H1 (cell line): ENCODE measurements at places on chromosomes 6 and 20. TPM values are rescaled to one million over a fixed set of nuclear protein-coding genes. Genes with fewer than 3 reads are reported as not detected.

ENPP3 gene
- 0.11 TPM in 1 of 2 replicates, not detected in the other for polyA plus RNA-seq

- DNase-seq = no peak
Observed at GRCh38 chr6:159098636-159099106, 53.9 kb upstream of the TAGAP start.

DNA sequence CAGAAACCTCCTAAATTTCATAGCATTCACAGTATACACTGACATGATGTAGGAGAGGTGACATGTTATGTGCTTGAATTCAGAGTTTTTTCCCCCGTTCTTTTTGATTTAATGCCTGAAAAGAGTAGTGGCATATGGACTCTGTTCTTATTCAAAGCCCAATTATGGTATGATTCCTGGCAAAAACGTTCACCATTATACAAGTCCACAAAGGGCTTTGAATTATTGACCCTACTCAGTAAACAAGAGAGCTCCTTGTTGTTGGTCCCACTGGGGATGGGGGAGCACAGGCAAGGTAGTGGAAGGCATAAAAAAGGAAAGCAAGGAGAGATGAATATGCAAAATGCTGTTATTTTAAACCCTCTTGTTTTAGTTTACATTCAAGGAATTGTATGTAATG lies 136.0 kb upstream of the AHI1 start:
- no peak for DNase-seq

GRCh38 chr20:36606158-36607066 lies 833 bp downstream of the RAB5IF start:
- DNase-seq = no peak

DNA sequence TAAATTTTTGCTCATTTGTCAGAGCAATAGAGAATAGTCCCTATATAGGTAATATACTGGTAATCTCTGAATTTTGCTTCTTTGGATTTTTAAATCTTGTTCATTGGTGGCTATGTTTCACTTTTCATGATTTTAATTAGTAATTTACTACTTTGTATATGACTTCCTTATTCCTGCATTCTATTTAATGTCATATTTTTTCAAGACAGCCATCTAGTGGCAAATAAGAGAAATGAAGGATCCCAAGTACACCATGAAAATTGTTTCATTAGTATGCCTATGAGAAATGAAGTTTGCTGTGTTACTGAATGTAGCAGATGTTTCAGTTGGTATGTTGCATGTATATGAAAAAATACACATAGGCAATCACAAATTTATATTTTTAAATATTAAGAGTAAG lies 82.4 kb downstream of the ZNF292 start:
- no peak for DNase-seq

GRCh38 chr6:127188744-127189143 lies 70.3 kb downstream of the RSPO3 start:
- no peak for DNase-seq

DNA sequence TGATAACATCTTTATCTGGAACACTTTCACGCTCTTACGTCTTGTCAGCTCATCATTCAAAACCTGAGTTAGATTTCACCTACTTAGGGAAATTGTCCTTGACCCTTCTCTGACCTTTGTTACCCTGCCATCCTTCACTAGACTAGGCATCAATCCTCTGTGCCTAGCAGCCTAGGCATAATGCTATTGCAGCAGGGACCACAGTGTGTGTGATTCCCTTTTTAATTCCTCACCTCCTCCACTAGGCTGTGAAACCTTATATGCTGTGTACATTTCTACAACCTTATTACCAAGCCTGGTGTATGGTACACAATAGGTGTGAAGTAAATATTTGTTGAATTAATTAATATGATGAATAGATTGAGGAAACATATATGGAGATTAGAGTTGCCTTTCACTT lies 66.7 kb upstream of the DEFB112 start:
- DNase-seq = no peak

DNA sequence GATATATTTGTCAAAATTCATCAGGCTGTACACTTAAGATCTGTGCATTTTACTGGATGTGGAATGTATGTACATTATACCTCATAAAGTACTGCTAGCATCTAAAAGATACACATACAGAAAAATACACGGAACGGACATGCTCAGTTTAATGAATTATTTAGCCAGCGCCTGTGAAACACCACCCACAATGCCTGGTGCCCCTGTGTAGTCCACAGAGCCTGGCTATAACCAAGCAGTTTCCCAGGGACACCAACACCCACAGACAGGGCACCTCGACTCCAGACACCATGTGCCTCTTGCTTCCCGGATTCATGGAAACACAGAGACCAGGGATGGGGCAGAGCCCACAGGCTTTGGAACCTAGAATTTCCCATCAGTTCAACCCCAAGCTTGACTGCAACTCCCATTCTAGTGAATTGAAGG lies 17.4 kb upstream of the ARMC12 start:
- no peak for DNase-seq

- no peak for DNase-seq
Observed at GRCh38 chr6:169204167-169204566, 49.5 kb downstream of the THBS2 start.

GRCh38 chr6:162962093-162962492 lies 234.3 kb downstream of the PACRG start:
- DNase-seq = no peak

DNA sequence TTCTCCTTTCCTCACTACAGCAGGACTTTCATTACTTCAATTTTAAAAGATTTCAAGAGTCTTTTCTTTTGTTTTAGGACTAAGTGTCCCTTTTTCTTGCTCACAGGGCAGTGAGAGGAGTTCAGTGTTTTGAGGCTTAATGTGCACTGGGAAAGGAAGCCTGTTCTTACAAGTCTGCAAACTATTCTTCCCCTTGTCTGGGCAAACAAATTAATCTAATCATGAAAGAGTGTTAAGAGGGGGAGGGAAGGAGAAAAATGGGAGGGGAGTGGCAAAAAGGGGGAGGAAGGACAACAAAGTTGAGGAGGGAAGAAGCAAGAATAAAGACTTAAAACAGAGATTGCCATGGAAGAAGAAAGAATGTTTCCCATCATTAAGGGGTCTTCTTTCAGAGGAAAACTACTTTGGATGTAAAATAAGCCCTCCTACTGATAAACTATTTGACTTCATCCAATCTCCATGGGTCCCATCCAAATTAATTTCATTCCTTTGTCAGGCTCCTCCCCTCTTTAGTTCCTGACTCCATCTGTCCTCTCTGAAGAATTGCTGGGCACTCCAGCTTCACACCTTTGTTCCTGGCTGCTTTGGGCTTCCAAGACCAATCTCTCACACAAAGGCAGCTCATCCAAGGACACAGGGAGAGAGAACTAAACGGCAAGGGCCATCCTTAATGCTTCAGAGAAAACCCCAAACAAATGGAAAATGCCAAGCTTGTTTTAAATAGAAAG lies 244.5 kb downstream of the TPBG start:
- DNase-seq = no peak

EEF1A2 gene
- 7.4 and 17.5 TPM in 2 replicates for polyA plus RNA-seq

KIF6 gene
- 0.53 and 0.58 TPM in 2 replicates for polyA plus RNA-seq

- DNase-seq = no peak
Observed at GRCh38 chr6:127191716-127192115, 73.2 kb downstream of the RSPO3 start.
